ENCODE measurements at places on chromosomes 16 and 17.

GRCh38 chr17:66449418-66449977 is 147.1 kb downstream of the PRKCA start:
- no peak for DNase-seq

GRCh38 chr17:21072745-21073197 is 30.0 kb upstream of the USP22 start:
- DNase-seq, result no peak

- DNase-seq, result no peak
Observed at GRCh38 chr17:978103-979093, 1.2 kb downstream of the NXN start.

DNA sequence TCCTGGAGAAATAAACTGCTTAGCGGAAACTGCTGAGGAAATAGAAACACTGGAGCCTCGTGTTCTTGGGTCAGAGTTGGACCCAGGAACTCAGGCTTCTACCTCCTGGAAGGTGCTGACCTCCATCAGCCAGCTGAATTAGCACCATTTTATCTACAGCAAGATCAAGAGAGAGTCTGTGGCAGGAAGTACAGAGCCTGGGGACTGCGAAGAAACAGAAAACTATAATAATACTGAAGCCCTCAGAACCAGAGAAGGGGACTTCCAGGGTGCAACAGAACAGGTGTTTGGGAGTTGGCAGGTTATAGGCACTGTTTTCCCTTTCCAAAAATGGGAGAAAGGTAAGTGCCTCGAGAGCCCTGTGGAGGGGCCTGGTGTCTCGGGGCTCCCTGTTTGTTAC is 379.7 kb downstream of the CA10 start:
- DNase-seq, result no peak

DNA sequence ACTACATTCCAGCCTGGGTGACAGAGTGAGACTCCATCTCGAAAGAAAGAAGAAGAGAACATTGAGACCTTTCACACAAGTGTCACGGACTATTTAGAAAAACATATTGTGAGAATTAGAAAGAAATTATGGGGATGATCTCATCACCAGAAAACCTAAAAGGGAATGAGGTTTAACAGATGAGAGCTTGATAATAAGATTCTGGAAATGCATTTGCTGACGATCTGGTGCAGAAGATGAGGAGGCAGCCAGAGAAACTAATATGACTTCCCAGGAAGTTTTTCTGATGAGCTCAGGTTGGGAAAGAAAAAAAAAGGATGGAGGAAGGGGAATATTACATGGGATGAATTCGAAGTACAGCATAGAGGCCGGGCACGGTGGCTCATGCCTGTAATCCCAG is 10.8 kb upstream of the APOH start:
- no peak for DNase-seq
